DMS53 (cell line): ENCODE measurements at places on chromosomes 5 and 9.

DNA sequence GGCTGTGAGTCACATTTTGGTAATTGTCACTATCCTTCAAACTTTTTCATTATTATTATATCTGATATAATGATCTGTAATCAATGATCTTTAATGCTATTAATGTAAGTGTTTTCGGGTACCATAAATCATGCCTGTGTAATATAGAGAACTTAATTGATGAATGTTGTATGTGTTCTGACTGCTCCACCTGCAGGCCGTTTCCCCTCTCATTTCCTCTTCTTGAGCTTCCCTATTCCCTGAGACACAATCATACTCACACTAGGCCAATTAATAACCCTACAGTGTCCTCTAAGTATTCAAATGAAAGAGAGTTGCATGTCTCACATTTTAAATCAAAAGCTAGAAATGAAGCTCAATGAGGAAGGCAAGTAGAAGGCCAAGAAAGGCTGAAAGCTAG lies 420.9 kb upstream of the SGCD start:
- DNase-seq, result peak; percentile 40

- no peak for DNase-seq
Observed at GRCh38 chr9:108880738-108881316, 18.8 kb downstream of the ACTL7A start.

DNA sequence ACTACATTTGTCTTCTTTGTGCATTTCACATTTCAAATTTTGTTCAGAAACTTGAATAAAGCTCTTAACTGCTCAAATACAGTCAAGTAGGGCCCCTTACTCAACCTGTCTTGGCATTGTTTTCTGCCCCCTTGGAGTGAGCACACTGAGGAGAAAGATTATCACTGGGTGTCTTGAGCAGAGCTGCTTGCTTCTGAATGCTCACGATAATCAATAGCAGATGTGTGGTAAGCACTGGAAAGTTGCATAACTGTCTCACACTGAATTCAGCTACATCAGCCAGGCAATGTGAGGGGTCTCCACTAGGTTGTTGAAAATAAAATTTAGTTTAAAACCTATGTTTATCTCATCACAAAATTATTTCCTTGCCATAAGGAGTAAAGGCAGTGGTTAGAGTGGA lies 7.8 kb upstream of the TNFAIP8 start:
- DNase-seq, result no peak

GRCh38 chr9:110330484-110331105 lies 7.1 kb downstream of the TXNDC8 start:
- DNase-seq, result no peak

DNA sequence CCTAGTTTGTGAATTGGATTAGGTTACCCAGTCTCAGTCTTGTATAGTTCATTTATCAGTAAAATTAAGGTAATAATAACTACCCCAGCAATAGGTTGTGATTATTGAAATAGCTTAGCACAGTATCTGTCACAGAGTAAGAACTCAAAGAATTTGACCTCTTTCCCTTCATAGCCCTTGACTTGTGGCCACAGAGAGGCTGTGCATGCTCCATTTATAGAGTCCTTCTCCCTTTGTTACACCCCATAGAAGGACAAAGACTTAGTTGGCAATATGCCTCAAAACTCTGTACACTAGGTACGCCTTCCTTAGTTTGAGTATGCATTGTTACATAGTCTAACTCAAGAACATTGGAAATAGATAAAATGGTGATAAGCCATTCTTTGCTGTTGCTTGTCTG lies 257.2 kb downstream of the KCTD16 start:
- DNase-seq, result no peak

DNA sequence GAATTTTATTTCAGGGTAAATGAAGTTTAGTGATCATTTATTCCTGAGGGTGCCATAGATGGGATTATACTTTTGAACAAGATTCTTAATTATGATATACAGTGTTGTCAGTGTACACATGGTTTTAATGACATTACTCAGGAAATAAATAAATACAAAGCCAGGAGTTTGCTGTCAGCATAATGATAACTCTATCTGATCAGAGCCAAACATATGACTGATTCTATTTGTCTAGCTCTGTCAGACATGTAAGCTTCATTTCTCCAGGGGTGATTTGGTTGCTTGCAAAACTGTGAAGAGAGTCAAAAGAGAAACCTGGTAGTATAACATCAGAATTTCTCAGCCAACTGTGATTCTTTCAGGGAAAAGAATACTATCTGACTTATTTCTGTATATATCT lies 1425.8 kb upstream of the C9orf72 start:
- DNase-seq, result peak; percentile 13

- peak; percentile 84 for DNase-seq
Observed at GRCh38 chr5:80246995-80247729, 8.7 kb downstream of the SERINC5 start.

DNA sequence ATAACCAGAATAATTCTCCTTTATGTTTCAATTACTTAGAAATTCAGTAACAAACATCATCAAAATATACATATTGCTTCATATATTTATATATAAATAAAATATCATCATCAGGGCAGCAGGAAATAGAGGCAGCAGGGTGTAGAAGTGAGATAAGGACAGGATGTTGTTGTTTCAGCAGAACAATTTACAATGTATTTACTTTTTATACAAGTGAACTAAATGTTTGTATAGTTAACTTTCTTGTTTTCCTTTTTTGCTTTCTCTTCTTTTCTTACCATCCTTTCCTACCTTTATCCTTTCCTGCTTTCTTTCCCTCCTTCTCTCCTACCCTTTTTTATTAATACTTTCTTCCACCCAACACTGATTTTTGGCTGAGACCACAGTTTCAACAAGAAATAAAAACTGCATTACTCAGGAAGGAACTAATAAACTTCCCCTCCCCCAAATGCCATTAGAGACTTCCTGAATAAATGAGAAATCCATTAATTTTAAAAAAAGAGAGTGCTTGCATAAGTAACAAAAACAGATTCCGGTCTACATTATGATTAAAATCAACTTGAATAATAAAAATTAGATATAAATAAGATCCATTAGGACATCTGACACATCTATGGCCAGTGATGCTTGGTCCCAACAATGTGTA lies 159.8 kb upstream of the ACOT12 start:
- DNase-seq, result peak; percentile 7

DNA sequence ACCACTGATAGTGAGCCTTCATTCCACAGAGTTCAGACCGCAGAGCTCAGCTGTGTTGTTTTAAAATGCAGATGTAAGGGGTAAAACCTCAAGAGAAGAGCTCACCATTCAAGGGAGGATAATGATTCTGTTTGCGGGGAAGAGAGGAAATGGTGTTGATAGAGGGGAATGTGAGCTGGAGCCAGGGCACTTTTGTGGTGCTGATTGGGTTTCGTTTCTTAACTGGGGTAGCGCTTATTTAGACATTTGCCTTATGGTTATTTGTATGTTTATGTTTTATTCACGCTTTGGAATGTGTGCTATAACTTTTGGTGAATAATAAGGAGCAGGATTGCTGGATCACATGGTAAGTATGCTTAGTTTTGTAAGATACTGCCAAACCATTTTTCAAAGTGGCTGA lies 42.5 kb downstream of the STXBP1 start:
- no peak for DNase-seq

DNA sequence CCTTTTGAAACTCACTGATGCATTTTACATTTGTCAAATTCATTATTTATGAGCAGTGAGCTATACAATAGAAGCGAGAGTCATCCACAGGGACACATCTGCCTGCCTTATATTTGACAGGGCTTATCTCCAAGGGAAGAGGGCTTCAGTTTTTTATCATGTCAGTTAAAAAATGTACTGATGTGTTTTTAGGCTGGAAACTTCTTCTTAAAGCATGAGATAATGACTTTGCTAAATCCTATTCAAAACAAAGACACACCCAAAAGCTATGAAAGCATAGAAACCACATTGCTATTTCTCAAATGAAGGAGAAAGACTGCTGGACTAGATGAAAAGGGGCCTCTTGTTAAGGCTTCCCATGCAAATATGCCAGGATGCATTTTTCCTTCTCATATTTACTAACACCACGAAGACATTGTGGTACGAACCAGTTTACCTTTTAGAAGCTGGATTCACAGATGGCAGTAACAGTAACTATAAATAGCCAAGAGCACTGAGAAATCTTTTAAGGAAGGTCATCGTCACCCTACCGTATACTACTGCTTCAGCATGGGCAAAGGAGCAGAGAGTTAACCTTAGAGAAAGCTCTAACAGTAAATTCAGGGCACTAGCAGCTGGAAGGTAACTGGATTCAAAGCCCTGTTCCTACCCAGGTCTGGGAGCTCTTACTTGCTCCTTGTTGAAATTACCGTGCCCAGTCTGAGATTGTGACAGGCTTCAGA lies 86.3 kb upstream of the IFNK start:
- DNase-seq, result peak; percentile 14

GRCh38 chr5:109656829-109657228 lies 32.9 kb upstream of the MAN2A1 start:
- no peak for DNase-seq

- DNase-seq, result no peak
Observed at GRCh38 chr9:11158676-11159075, 545.9 kb upstream of the PTPRD start.

DNA sequence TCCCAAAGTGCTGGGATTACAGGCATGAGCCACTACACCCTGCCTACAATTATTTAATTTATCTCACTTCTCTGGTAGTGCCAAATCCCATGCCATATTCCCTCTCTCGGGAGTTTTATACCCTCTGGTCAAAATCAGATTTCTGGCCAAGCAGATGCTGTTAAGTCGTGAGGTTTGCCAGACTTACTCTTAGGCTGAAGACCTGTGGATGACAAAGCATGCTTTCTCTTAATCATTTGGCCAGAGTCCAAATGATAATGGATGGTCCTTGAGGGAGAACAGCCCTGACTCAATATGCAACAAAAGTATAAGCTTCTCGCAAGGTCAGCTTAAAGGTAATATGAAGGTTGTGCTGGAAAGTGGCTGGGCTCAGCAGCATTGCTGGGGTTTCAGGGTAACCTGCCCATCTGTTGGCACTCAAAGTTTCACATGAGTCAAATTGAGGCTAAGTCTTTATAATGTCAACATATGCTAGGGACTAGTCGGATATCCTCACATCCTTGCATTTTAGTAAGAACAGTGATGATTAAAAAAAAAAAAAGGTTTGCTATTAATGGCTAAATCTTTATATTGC lies 280.1 kb downstream of the KIF4B start:
- DNase-seq, result no peak

- no peak for DNase-seq
Observed at GRCh38 chr5:133942614-133943474, 25.6 kb downstream of the C5orf15 start.

DNA sequence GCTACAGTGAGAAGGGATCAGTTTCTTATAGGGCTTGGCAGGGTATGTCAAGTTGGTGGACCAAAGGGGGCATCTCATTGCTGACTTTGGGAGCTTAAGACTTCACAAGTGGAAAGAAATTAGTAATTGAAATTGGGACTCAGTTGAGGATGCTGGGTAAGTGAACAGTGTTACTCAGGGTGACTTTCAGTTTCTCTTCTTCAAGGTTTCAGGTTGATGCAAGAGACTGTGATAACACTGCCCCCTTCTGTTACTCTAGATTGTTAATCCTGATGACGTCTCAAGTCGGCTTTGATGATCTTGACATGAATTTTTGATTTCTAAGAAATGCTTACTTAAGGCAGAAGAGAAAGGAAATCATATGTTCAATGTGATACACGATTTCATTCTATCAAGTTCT lies 21.3 kb downstream of the KCTD16 start:
- DNase-seq, result peak; percentile 68

DNA sequence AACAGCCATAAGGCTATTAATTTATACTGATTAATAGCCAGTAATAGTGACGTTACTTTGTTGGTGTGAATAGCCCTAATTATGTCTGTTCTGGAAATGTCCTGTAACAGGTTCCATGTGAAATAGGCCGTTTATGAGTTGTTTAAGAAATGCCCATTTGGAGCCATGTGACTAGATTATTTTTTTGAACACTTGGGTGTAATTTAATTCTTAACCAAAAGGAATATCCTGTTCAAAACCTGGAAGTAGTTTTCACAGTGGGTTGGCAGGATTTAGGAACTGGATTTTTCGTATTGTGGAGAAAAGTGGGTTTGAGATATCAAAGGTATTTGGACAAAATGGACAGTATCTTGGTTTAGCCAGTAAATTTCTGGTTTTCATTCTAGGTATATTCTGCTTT lies 1.3 kb downstream of the TENT2 start:
- DNase-seq, result no peak

DNA sequence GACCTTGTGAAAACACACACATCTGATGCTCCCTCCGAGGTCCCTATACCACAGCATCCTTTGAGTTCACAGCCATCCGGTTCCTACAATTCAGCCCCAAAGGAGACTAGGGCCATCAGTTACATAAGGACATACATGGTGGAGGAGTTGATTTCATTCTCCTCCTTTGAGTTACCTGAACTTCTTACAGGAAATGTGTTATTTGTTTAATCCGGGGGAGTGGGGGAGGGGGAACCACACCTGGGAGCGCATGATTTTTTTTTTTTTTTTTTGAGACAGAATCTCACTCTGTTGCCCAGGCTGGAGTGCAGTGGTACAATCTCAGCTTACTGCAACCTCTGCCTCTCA lies 30.7 kb downstream of the SEMA4D start:
- no peak for DNase-seq

DNA sequence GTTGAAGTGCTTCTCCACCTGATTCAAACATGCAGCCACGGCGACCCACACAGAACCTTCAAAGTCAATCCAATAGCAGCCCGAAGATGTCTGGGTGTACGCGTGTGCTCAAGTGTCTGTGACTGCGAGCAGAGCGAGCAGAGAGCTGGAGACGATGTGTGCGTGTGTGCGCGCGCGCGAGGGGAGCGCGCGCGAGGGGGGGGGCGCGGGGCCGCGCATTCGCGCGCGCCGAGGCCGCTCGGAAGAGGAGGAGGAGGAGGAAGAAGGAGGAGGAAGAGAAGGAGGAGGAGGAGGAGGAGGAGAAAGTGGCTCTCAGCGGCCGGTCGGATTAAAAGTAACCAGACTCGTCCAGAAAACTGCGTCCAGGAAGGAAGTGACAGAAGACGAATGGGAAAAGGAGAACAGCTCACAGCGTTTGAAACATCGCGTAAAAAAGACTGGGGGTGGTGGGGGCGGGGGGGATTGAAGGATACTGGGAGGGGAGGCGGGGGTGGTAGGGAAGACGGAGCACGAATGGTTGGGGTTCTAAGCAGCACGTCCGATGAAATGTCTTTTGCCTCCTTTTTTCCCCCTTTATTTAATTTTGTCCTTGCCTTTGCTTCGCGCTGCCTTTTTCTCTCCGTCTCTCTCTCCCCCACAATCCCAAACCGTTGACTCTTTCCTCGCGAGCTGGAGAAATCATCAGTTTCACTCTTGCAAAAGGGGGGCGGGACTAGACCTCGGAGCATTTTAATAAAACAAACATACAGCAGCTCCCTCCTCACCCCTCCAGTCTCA lies at the start of gene MEF2C:
MEF2C (minus strand) TSS at position 126 of the 777 bp plus-strand sequence. CDS start 59,396 bp downstream, outside the sequence.
- DNase-seq, result peak; percentile 79

GRCh38 chr5:159343295-159344094 lies 13.2 kb upstream of the IL12B start:
- DNase-seq, result peak; percentile 10

DNA sequence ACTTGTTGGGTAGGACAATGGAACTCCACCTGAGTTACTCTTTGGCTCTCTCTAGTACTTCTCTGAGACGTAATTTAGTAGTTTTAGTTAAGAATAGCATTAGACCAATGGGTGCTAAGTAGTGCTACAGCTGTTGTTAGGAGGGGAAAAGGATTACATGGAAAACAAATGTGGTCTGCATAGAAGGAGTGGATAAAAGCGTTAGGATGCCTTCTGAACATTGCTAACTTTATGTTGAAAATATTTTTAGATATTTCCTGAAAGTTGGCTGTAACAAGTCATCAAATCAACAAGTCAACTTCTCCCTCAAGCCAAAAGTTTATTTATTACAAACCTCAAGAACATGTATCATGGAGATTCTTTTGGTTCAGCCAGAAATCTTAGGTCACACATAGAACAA lies 409.5 kb upstream of the MEF2C start:
- DNase-seq, result no peak
